ENCODE measurements at places on chromosomes 6 and 20. TPM values are rescaled to one million over a fixed set of nuclear protein-coding genes. Genes with fewer than 3 reads are reported as not detected.

GRCh38 chr6:32906539-32906938 lies 34.3 kb downstream of the HLA-DMB start:
- DNase-seq, result no peak

DNA sequence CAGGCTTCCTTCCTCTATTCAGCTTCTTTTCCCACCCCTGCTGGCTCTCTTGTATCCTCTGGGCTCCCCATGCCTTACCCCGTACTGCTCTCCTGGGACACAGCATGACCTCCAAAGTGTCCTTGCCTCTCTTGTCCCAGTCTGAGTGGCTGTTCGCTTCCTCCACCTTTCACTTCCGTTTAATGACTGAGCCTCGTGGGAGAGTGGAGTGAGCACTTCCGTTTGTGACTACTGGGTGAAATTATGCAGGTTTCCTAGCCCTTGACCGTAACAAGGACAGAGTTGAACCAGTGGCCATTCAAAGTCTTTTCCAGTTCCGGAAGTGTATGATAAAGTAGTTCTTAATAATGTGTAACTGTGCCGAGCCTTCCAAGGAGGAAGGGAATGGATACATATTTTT lies 109.2 kb downstream of the ARID1B start:
- DNase-seq, result no peak

Gene HIVEP1
- total RNA-seq, result 41.3 TPM

- DNase-seq, result no peak
These were observed 536 bp upstream of the FNDC1 start for GRCh38 chr6:159168536-159169192.

Data from breast epithelium (tissue), 4 donors.